ENCODE measurements at places on chromosomes 11 and 22.

GRCh38 chr11:134950692-134951304, 538.8 kb upstream of the B3GAT1 start:
- no peak for DNase-seq

DNA sequence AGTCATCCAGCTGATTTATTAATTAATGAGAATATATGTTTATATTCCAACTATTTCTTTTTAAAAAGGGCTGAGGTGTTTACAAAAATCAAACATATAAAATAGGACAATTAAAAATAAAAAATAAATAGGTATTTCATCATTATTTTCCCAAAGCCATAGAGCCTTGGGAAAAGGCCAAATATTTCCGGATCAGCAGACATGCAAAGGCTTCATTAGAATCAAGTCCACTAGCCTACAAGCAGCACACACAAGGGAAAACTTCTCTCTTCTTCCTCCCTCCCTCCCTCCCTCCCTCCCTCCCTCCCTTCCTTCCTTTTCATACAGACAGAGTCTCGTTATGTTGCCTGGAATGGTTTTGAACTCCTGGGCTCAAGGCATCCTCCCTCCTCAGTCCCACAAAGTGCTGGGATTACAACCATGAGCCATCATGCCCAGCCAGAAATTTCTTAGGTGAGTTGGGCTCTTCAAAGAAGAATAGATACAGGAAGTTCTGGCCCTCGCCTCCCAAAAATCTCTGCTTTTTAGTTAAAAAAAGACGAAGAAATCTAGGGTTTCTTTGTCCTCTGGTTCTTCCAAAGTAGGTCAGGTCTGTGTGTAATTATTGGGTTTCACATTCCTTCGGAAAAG, 121.2 kb downstream of the SIK3 start:
- DNase-seq, result no peak

DNA sequence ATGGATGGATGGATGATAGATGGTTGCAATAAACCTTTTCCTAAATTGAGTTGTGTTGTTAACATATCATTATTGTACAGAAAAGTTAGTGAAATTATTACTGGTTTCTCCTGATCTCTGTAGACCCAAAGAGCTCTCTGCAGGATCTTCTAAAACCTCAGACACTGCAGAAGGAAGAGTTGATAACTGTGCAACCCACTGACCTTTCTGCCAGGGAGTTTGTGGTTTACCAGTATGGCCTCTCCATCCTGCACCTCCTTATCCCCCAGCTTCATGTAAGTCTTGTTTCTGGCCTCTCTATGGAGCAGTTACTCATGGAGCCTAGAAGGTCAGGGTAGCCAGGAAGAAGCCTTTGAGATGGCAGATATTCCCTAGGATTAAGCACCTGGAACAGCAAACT, 45.6 kb downstream of the BTG4 start:
- no peak for DNase-seq

- DNase-seq, result no peak
Measured at GRCh38 chr11:5339771-5340322, 3.5 kb downstream of the OR51B5 start.

DNA sequence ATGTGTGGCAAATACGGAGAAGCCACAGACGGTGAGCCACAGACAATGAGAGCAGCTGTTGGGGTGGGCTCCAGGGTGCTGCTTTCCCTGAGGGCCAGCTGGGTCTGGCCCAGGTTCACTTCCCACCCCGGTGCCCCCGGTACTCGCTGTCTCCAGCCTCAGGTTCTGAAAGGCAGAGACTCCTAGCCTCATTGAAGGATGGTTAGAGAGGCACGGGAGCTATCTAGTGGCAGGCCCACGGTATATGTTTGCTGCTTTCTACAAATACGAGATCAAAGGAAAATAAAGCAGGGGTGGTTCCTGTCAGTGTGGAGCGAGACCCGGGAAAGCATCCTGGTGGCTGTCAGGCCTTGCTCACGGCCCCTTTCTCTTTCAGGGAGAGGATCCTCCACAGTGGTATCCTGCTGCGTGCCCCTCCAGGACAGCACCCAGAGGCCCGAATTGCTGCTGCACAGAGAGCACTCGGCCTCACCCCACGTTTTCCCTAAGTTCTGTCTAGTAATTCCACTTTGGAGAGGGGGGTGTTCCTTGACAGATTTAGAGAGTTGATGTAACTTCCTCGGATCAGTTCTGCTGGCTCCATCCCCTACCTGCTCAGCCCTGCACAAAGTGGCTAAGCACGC, 3.0 kb downstream of the TMEM80 start:
- DNase-seq, result no peak

GRCh38 chr11:112589155-112589554, 328.5 kb upstream of the PLET1 start:
- DNase-seq, result no peak

Measured in activated CD4-positive, alpha-beta T cell treated with anti-CD3 and anti-CD28 coated beads, Interleukin-2, amount 10 ng/mL, durations not matched to agents 24 days and 14 days (primary cell).